ENCODE measurements at places on chromosomes 3 and 15.
A peak's percentile ranks its signal among the peaks of the same experiment; 100 is the strongest.

DNA sequence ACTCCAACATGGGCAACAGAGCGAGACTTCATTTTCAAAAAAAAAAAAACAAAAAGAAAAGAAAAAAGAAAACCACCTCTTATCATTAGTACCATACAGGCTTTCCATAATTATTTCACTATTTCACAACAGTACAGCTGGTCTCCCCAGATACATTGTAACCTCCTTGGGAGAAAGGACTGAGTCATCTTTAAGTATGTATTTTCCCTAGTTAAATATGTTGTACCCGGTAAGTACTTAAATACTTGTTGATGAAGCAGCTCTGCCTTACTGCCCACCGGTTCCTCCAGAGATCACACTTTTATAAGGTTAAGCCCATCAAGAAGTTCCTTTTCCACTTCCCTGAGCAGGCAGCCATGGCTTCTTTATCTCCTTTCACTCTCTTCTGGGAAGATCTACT lies 789.5 kb upstream of the CFAP20DC start:
- DNase-seq: no peak

DNA sequence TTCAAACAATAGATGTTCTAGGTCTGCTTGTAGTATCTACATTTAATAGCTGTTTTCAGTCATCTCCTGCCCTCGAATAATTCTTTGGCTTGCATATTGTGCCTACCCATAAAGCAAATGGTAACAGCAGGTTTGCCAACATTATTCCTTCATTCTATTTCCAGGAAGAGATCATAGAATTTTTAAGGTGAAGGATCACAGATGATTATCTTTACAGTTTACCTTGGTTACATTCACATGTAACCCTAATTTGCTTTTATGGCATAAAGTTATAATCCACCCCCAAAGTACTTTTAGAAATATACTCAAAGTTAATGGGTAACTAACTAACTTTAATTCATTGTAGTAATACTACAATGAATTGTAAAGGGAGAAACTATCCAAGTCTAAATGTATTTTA lies 315.5 kb downstream of the NSUN3 start:
- no peak for DNase-seq

- DNase-seq: no peak
Observed at GRCh38 chr3:171974986-171975837, 64.2 kb upstream of the FNDC3B start.

DNA sequence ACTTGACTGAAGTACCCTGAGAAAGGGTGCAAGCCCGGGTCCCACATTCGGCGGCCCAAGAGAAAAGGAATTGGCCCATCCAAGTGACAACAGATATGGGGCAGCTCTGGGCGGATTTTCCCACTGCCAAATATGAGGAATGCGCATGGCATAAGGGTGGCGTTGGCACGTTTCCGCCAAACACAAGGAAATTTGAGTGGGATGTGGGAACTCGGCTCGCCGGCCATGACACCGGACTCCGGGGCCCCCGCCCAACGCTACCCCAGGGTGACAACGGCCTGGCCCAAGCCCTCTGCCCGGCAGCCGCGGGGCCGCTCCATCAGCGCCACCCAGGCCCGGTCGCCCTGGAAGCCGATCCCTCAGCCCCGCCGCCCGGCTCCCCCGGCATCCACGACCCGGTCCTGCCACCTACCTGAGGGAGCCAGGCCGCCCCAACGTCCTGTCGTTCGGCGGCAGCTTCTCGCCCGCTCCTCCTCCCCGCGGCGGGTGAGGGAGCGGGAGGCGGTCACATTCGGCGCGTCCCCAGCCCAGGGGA lies 449 bp downstream of the RAF1 start:
- peak; percentile 26 for DNase-seq

GRCh38 chr3:128845119-128845777 lies 34.2 kb upstream of the ACAD9 start:
- no peak for DNase-seq

DNA sequence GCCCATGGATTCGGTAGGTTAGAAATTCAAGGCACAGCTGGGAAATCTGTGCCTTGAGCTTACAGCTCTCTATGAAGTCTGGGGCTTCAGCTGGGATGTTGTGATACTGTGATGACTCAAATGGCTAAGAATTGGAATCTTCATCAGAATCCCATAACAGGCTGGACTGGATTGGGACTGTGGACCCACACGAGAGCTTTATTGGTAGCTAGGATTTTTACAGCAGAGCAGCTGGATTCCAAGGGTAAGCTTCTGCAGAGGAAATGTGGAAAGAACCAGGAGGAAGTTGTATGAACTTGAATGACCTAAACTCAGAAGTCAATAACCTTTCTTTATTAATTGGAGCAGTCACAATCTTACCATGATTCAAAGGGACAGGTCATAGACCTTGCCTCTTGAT lies 1187.1 kb downstream of the ROBO1 start:
- DNase-seq: no peak

GRCh38 chr3:180277041-180277440 lies 240.3 kb upstream of the PEX5L start:
- DNase-seq: no peak

- no peak for DNase-seq
Observed at GRCh38 chr15:89328398-89329254, 6.0 kb downstream of the POLG start.

- DNase-seq: no peak
Observed at GRCh38 chr3:102756706-102757105, 321.9 kb downstream of the ZPLD1 start.

- DNase-seq: peak; percentile 71
Observed at GRCh38 chr3:138417559-138417982, 16.8 kb upstream of the ESYT3 start.

Measured in NCI-H187 (cell line).